ENCODE measurements at places on chromosomes 11 and 22.

DNA sequence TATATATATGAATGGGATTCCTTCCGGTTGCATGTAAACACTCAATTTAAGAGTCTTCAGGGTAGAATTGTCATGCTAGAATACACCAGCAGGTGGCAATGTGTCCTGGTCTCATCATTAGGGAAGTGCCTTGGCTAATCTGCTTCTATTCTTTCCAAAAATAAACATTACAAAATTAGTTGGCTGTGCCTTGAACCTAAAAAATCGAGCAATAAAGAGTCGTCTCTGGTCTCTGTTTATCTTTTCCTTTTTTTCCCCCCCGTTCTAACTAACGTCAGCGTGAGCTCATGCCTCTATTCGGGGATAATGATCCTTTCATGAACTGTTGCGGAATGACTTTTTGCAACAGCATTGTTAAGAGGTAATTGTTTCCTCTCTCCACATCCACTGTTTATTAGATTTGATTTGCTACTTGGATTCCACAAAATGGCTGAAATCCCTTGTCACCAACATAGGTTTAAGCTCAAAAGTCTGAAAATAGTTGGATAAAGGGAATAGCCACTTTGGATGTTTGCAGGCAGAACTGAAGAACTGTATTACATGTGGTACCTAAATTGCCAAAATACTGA, 1.2 kb upstream of the ARHGEF12 start:
- DNase-seq: peak; percentile 20

GRCh38 chr11:104094576-104094975, 58.1 kb downstream of the DDI1 start:
- DNase-seq: no peak

DNA sequence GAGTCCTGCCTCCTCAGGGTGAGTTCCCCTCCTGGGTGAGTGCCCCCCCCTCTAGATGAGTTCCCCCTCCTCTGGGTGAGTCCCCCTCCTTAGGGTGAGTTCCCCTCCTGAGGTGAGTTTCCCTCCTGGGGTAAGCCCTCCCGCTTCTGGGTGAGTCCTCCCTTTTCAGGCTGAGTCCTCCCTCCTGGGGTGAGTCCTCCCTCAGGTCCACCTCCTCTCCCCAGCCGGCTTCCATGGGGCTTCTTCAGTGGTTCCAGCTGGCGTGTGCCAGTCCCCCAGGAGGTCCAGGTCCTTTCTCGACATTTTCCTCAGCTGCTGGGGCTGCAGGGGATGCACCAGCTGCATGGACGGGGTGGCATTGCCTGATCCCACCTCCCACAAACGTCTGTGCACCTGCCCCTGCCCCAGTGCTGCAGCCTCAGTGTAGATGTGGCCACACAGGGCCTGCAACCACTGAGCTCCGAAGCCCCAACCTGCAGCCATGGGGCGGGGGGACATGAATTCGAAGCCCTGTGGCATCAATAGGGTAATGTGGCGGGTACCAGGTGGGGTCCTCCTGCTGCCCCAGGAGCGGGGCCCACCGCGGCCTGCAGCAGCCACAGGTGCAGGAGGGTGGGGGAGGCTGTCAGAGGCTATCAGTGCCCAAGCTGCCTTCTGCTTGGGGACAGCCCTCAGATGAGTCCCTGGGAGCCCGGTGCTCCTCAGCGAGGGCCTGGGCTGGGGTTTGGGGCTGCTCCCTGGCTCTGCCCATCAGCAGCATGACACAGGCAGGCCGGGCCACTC, 101.3 kb upstream of the FGF3 start:
- DNase-seq: no peak

GRCh38 chr11:9320047-9320446, 5.7 kb upstream of the TMEM41B start:
- no peak for DNase-seq

DNA sequence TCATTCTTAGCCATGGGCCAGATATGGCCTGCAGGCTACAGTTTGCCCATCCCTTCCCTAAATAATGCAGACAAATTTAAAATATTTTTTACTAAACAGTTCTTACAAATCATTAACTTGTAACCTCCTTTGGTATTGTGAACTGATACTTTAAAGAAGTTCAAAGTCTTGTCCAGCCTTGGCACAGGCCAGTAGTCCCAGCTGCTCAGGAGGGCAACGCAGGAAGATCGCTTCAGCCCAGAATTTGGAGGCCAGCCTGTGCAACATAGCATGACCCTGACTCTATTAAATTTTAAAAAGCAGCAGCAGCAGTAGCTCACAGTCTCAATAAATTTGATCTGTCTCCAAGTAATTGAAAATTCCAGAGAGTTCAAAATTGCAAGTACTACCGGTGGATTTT, 83.7 kb upstream of the ARHGAP32 start:
- no peak for DNase-seq
